Pericardium fibroblast (primary cell): ENCODE measurements at places on chromosomes 4 and X. TPM values are rescaled to one million over a fixed set of nuclear protein-coding genes. Genes with fewer than 3 reads are reported as not detected.

Gene CLDN34
- not detected in 2 replicates for total RNA-seq

Gene USP51
- total RNA-seq = 0.70 and 4.3 TPM in 2 replicates

Gene GAB1
- 16.5 and 20.2 TPM in 2 replicates for total RNA-seq

Gene VCX
- not detected in 2 replicates for total RNA-seq

Gene MBNL3
- 3.9 and 44.0 TPM in 2 replicates for total RNA-seq

Gene PAGE2
- not detected in 2 replicates for total RNA-seq

Gene SLC9A7
- total RNA-seq = 0.93 and 1.8 TPM in 2 replicates

Gene GUCY1A1
- 0.12 and 0.77 TPM in 2 replicates for total RNA-seq

Gene PPP1R2C
- total RNA-seq = not detected in 2 replicates
